Inflammatory macrophage (primary cell): ENCODE measurements at places on chromosomes 7 and 10.

DNA sequence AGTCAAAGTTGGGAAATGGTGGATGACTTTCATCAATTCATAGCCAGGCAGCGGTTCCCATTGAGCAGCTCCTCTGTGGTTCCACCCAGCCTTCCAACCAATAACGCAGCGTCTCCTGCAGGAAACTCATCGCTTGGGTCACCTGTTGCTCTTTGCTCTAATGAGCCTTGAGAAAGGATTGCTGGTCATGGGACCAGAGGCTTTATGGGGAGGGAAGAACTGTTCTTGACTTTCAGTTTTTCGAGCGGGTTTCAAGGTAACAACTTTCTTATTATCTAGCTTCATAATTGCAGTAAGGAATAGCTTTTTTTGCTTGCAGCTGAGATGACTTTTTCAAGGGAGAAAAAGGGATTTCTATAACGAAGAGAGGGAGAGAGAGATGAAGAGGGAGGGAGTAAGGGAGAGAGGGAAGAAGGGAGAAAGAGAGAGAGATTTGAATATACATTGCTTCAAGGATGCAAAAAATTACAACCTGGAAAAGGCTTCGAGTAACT, 405 bp upstream of the ENTPD1 start:
- peak; percentile 96 for DNase-seq

- DNase-seq, result no peak
Measured at GRCh38 chr10:114773197-114773532, 48.4 kb upstream of the FHIP2A start.

GRCh38 chr10:3656214-3656613, 128.8 kb downstream of the KLF6 start:
- no peak for DNase-seq

GRCh38 chr7:124720195-124720594, 45.4 kb downstream of the GPR37 start:
- no peak for DNase-seq

GRCh38 chr10:117327262-117327661, 48.0 kb downstream of the PDZD8 start:
- DNase-seq, result no peak

DNA sequence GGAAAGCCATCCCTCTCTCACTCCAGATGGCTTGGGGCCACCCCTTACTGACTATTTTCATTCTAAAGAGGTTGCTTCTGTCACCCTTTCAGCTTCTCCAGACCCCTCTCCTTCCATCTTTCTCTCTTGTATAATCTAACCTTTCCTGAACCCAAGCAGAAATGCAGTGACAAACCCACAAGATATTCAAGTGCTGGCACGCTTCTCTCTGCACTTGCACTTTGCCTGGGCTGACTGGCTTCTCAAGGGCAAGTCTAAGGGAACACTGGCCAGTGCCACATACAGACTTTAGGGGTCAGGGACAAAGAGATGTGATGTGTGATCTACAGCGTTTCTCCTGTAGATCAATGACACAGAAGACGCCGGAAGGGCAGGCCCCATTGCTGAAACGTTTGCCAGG, 150.4 kb upstream of the LANCL2 start:
- no peak for DNase-seq

DNA sequence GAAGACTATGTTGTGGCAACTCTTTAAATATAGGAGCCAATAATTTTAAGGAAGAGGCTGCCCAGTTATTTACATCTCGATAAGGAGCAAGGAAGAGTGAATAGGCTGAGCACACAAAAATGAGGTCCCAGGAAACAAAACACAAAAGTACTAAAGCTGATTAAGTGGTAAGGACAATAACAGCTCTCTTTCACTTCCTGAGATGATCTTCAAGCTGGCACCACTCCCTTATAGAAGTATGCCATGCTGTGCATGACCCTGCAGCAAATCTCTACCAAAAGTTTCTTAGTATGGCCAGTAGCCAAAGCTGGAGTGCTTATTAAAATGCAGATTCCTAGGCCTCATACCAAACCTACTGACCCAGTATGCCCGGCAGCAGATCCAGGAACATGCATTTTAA, 39.7 kb downstream of the CADPS2 start:
- DNase-seq, result no peak

DNA sequence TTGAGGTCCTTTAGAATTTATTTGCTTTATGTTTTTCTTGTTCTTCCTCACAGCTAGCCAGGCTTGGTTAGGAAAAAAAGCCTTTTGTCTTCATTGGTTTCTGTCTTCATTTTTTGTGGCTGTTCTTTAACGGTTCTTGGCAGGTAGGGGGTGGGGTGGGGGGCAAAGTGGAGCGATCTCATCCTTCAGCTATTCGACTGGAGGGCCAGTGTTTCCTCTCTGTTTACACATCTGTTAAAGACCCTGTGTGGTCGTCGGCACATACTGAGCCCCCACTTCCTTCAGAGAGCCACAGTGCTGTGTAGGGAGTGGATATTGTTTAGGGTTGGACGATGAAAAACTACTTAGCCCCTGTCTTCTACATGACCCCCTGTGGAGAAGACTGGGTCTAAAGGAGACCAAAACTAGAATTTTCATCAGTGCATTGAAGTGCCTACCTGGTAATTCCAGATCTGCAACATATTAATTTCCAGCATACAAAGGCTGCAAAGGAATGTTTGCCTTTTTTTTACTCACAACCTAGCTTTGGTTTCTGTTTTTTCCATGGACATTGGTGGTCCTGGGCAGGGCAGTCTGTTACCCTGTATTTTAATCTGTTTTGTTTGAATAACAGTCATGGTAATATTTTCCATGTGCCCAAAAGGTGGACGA, 29.0 kb downstream of the PRPF18 start:
- no peak for DNase-seq

- no peak for DNase-seq
Measured at GRCh38 chr10:18178854-18179483, 38.7 kb downstream of the CACNB2 start.

DNA sequence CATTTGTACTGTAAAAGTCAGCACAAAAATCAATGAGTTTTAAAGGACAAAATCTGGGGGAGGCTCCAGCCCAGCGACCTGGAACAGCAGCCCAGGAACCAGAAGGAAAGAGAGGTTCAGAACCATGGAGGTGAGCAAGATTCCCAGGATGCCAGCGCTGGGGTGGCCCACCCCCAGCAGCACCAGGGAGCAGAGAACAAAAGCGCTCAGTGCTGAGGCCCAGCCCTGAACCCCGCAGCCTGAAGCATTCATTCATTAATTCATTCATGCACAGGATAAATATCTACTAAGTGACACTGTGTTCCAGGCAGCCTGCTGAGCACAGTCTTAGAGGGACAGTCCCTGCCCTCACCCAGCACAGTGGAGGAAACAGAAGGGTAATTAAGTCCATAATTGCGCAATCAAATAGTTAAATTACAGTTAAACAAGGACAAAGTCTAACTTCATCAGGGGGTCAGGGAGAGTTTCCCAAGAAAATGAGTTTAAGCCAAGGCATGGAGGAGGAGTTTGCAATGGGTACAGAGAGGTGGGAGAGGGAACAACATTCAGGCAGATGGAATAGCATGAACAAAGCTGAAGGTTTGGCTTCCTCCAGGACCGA, 202.3 kb downstream of the GRID1 start:
- DNase-seq, result no peak

- peak; percentile 8 for DNase-seq
Measured at GRCh38 chr10:33421789-33422462, 87.5 kb upstream of the NRP1 start.

DNA sequence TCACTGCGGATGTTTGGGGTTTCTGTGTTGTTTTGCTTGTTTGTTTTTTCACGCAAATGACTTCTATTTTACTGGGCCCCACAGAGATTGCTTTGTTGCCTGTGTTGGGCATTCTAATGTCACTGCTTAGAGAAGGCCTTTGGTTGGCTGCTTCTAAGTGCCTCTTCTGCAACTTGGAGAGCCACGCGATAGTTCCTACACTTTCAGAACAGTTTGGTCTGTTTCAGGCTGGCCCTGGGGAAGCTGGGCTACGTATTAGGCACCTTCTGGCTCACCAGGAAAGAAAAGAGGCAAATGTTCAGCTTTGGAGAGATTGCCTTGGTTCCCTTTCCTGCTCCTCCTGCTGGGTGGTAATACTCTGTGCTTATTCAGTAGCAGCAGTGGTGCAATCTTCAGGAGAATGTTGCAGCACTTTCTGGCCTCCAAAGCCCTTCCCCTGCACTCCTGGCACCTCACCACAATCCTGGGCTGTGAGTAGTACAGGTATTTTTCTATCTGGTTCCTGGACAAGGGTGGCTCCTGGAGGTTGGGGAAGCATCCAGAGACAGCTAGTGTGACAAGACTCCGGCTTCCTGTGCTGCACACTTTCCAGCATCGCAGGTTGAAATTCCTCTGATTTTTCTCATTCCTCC, 1.2 kb downstream of the ANTXRL start:
- DNase-seq, result no peak

DNA sequence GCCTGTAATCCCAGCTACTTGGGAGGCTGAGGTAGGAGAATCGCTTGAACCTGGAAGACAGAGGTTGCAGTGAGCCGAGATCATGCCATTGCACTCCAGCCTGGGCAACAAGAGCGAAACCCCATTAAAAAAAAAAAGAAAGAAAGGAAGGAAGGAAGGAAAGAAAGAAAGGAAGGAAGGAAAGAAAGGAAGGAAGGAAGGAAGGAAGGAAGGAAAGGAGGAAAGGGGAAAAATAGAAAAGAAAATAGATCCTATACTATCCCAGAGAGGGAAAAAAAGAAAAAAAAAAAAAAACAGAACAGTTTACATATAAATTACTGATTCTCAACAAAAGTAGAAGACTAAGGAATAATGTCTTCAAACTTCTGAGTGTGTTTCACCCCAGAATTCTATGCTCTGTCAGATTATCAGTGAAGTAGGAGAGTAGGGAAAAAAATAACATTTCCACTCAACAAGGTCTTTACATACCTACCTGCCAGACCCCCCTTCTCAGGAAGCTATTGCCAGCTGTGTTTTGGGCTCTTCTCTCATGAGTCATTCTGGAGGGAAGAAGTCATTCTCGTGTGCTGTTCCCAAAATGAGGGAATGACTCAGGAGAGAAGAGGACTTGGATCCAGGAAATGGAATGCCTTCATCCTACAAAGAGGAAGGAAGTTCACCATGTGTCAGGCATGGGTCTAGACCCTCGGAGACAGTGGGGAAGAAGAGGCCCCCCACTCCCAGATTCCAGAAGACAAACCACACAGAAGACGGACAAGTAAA, 20.9 kb downstream of the RGS10 start:
- DNase-seq, result no peak
